ENCODE measurements at places on chromosomes 3 and 15.

GRCh38 chr15:70442616-70443321 is 320.6 kb downstream of the UACA start:
- no peak for DNase-seq

GRCh38 chr3:90069748-90070147 is 962.3 kb downstream of the EPHA3 start:
- DNase-seq: no peak

GRCh38 chr15:41160639-41161315 is 44.7 kb upstream of the INO80 start:
- peak; percentile 64 for DNase-seq

DNA sequence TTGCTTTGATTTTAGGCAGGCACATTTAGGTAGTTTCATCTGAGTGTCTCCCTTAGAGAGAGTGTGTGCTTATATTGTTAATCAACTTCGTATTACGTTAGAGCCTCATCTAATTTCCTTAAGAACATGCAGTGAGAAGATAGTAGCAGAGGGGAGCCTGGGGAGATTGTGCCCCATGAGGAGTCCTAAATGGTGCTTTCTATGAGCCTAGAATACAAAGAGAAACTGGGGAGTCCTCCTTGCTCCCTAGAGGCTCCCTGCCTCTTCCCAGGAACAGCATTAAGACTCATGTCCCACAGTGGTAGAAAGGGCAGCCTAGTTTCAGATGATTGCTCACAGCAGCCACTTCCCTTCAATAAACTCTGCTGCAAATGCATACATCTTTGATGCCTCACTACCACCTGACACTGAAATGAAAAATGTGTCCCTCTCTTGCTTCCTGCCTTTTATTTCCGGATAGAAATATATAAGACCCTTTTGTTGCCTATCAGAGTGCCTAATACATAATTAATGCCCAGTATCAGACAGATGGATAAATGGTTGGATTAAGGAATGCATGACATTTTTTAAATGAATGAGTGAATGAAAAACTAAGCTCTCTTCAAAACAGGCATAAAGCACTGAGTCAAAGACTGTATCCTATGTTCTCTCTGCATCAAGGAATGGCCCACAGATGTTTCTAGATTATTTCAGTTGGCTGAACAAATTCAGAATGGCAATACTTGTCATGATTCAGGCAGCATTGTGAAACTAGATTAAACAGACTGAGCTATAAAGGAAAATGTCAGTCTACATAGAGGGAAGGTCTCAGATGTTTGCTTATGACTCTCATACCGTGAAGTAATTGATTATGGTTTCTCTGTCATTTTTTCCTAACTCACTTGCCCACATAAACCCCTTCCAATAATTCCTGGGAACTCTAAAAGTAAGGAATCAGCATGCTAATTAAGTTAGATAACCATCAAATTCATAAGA is 362.1 kb downstream of the LRRC3B start:
- DNase-seq: no peak

DNA sequence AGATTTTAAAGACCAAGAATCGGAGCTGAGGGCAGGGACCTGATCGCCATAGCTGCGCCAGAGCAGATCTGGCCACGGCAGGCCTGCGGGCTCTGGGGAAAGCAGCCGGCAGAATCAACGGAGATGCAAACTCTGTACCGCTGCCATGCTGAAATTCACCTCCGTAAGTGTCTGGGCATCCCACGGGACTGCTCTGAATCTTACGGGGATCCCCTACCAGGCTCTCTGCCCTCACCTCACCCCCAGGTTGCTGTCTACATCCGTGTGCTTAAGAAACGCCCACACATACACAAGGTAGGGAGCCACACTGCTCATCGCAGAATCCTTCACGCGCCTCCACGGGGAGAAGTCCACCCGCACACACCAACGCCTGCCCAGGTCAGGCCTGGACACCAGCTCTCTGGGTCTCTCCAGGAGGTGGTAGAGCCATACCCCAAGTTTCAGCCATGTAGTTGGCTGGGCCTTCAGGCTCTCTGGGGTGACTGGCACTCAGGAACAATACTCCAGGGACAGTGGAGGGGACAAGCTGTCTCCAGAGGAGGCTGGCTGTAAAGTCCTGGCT is 33.5 kb downstream of the FAM174B start:
- no peak for DNase-seq

GRCh38 chr15:55320963-55321362 is 1.9 kb downstream of the PIGB start:
- DNase-seq: no peak

DNA sequence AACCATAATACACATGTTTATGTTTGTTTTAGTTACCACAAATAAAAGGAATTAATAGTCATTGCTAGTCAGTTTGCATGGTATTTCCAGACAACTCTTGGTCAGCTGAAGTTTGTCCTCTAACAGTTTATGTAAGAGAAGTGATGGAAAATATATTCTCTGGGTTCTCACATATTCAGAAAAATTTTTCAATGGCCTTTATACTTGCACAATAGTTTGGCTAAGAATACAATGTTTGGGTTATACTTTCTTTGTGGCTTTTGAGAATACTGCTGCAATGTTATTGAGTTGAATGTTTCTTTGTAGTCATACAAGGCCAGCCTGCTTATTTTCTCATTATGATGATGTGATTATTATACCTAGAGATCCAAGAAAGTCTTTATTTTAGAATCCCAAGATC is 133.9 kb downstream of the RAP2B start:
- no peak for DNase-seq

DNA sequence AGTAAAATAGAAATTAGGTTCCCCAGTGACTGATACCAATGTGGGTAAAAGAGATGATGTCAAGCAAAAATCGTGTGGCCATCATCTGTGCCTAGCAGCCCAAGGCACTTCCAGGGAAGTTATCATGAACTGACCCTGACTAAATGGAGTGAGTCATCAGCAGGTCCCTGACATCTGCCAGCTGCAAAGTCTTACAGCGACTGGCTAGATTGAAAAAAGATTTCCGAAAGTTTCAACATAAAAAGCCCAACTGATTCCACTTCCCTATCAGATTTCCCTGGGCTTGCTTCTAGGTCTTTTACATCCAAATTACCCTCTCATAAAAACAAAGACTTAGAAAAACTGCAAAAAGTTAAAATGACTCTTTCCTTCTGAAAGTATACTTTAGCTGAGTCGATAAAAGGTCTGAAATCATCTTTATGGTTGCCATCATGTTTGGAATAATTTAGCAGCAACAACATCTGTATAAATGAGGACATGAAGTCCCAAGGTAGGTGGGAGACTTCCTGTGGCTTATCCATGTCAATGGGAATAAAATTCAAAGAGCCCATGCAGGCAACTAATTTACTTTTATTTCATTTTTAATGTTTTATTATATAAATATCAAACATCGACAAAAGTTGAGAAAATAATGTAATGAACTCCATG is 342.8 kb downstream of the ERC2 start:
- DNase-seq: peak; percentile 77

GRCh38 chr3:193333229-193333628 is 45.3 kb downstream of the ATP13A5 start:
- no peak for DNase-seq

GRCh38 chr15:83654379-83655236 is 685 bp downstream of the ADAMTSL3 start:
- DNase-seq: no peak

DNA sequence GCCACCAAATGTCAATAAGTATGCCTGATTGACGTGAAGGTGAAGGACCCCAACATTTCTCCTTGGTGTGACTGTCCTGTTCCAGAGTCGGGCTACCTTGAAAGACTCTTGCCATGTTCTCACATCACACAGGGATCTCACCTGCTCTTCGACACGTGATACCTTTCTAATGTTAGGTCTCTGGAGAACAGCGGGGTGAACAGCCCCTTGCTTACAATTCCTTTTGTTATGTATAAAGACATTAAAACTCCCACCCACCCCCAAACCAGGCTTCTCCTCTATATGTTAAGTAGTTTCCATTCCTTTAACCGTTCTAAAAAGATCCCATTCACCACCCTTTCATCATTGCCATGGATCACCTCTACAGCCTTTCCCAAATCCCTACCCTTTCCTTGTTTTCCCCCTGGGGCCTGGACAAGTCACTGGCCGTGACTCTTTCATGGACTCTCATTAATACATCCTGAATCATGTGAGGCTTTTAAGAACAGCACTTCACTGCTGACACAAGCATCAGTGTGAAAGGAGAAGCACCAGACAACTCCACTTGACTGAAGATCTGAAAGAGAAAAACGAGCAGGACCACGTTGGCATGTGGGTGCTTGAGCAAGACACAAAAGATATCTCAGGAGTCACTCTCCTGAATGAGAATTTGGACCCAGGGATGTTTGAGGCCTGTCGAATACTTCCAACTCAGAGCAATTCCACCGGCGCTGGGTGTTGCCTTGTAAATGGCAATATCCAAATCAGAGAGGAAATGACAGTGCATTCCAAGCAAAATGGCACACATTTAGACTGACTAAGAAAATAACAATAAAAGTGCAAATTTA is 115.0 kb downstream of the FOXP1 start:
- DNase-seq: no peak
